ENCODE measurements at places on chromosomes 7 and 10. TPM values are rescaled to one million over a fixed set of nuclear protein-coding genes. Genes with fewer than 3 reads are reported as not detected.

DNA sequence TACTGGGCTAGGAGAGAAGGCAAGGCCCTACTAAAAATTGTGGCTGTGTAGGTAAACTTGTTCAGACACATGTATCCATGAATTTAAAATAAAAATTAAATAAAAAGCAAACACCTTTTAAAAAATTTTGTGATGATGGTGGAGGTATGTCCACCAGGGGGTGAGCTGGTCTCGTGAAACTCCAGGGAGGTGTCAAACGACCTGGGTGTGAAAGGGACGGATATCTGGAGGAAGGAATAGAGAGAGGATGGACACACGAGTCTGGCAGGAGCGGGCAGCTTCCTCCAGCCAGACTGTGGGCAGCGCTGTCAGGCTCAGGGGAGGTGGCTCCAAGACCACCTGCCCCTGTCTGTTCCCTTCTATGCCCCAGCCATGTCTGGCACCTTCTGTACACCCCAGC lies 34.8 kb upstream of the DMBT1 start:
- H3K36me3 ChIP-seq: no peaks in the 10 kb centered on the region
- H3K4me3 ChIP-seq: no peak overlapping the region
- no peaks in the 10 kb centered on the region for H3K4me1 ChIP-seq
- DNase-seq: no peak
- no peak overlapping the region for H3K27ac ChIP-seq

GRCh38 chr10:24334279-24334939 lies 125.5 kb downstream of the KIAA1217 start:
- peaks cover 2% of the 10 kb centered on the region for H3K27me3 ChIP-seq
- H3K4me3 ChIP-seq: no peak overlapping the region
- H3K27ac ChIP-seq: no peak overlapping the region
- no peaks in the 10 kb centered on the region for H3K36me3 ChIP-seq
- no peaks in the 10 kb centered on the region for H3K4me1 ChIP-seq

Gene DGKB
- total RNA-seq: not detected

Gene RSBN1L
- total RNA-seq: 30.2 TPM

Gene ITGB8
- total RNA-seq: not detected

All from activated CD4-positive, alpha-beta T cell treated with anti-CD3 and anti-CD28 coated beads, Interleukin-2, amount 10 ng/mL, durations not matched to agents 7 days and 5 days (primary cell).